Fibroblast of lung (primary cell): ENCODE measurements at places on chromosomes 12 and 14.

GRCh38 chr12:114512351-114512750, 106.4 kb upstream of the TBX5 start:
- no peak for DNase-seq

- no peak for DNase-seq
Observed at GRCh38 chr14:74492776-74493342, at the start of gene NPC2. Gene NPC2, minus strand, starts transcription at chr14:74493305. Its CDS starts 31 bp downstream, at chr14:74493274.

GRCh38 chr12:97944576-97944975, 482.0 kb downstream of the RMST start:
- no peak for DNase-seq

GRCh38 chr12:89883630-89884389, 175.2 kb upstream of the ATP2B1 start:
- no peak for DNase-seq

DNA sequence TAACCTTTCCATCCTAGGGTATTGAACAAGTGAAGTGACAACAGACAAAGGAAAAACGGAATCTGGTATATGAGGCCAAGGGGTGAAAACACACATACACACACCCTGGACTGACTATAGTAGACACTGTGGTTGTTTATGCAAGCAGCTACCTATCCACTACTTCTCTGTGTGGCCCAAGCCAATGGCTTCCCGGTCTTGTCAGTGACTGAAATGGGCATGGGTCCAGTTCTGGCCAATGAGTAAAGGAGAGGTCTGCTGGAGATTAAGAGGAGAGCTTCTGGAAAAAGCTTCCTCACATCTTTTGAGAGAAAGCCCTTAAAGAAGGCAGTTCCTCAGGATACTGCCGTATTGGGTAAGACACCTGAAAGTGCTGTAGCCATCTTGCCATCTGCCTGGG, 19.3 kb downstream of the MBIP start:
- peak; percentile 25 for DNase-seq
